Bronchial epithelial cell (primary cell): ENCODE measurements at places on chromosomes 3 and 15.

GRCh38 chr3:187735383-187735782, 9.9 kb downstream of the BCL6 start:
- no peak for DNase-seq

DNA sequence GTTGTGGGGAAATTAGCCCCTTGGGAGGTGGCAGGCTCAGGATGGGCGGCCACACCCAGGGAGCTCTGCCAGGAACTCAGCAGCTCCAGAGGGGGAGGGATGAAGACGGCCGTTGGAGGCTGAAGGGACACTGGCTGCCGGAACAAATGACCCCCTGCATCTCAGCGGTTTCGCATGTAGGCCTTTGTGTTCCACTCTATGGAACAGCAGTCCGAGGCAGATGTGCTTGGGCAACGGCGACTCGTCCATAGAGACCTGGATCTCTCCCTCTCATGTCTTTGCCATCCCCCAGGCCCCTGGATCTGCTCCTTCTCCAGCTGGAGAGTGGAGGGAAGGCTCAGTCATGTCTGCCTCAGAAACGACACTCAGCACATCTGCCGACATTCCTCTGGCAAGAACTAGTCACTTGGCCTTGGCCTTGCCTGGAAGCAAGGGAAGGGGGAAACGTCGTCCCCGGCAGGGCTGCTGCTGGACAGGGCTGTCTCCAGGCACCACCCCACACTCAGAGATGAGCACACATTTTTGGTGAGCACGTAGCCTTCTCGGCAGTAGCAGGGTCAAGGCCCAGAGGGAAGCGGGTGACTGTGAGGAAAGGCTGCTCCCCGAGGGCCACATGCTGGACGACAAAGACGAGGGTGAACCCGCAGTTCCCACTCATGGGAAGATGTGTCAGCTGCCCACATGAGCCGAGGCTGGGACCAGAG, 83.8 kb downstream of the ASB7 start:
- no peak for DNase-seq

GRCh38 chr3:13317596-13318320, 102.4 kb downstream of the NUP210 start:
- no peak for DNase-seq

GRCh38 chr15:40550341-40551037, 14.4 kb downstream of the CCDC32 start:
- DNase-seq, result no peak
